Peyer's patch (tissue), 4 donors: ENCODE measurements at places on chromosomes 1 and 21. TPM values are rescaled to one million over a fixed set of nuclear protein-coding genes. Genes with fewer than 3 reads are reported as not detected.

- H3K27ac ChIP-seq: no peak overlapping the region
- H3K27me3 ChIP-seq: no peaks in the 10 kb centered on the region
- no peaks in the 10 kb centered on the region for H3K36me3 ChIP-seq
- H3K4me1 ChIP-seq: no peaks in the 10 kb centered on the region
- DNase-seq: no peak
Observed at GRCh38 chr1:98914547-98914946, 90.1 kb downstream of the PLPPR5 start.

ZBED6 gene
- total RNA-seq: 41.8 TPM

GRCh38 chr1:53249706-53250105 lies 11.4 kb upstream of the MAGOH start:
- no peaks in the 10 kb centered on the region for H3K27me3 ChIP-seq
- no peaks in the 10 kb centered on the region for H3K36me3 ChIP-seq
- DNase-seq: no peak
- H3K4me3 ChIP-seq: no peak overlapping the region

GRCh38 chr1:184418652-184419349 lies 32.0 kb downstream of the C1orf21 start:
- H3K27me3 ChIP-seq: no peaks in the 10 kb centered on the region
- no peaks in the 10 kb centered on the region for H3K4me1 ChIP-seq
- no peak for DNase-seq
- no peak overlapping the region for H3K4me3 ChIP-seq

DNA sequence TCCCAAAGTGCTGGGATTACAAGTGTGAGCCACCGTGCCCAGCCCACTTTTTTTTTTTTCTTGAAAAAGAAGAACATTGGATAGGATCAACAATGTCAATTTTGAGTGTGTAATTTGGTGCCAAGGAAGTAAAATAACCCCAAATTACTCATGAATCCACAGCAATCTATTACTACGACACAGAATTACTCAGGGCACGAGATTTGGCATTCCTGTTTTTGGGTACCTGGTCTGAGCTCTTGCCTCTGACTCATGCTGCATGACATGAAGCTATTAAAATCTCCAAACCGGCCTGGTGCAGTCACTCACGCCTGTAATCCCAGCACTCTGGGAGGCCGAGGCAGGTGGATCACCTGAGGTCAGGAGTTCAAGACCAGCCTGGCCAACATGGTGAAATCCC lies 10.4 kb downstream of the RNF19B start:
- H3K4me1 ChIP-seq: peaks cover 20% of the 10 kb centered on the region
- H3K27ac ChIP-seq: no peak overlapping the region
- H3K4me3 ChIP-seq: no peak overlapping the region
- H3K27me3 ChIP-seq: no peaks in the 10 kb centered on the region
- no peaks in the 10 kb centered on the region for H3K36me3 ChIP-seq

LCE1E gene
- not detected for total RNA-seq

DNA sequence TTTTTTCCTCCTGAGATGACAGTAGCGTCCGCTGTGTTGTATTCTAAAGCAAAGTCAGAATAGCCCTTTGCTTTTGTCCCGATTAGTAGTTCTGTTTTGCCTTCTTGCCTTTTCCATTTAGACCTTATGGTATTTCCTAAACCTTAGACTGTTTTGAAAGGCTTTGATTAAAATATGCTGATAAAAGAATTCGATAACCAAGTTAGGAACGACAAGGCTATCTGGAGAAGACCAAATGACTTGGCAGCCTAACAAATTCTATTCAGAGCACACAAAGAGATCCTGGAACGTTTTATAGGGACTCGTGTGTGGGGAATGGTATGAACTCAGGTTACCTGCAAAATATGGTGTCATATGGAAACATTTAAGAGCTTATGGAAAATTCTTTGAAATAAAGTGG lies 42.9 kb downstream of the NFIA start:
- H3K27ac ChIP-seq: no peak overlapping the region
- H3K4me1 ChIP-seq: no peaks in the 10 kb centered on the region
- H3K27me3 ChIP-seq: no peaks in the 10 kb centered on the region
- no peak for DNase-seq
- no peak overlapping the region for H3K4me3 ChIP-seq

NES gene
- 3.4 TPM for total RNA-seq

GRCh38 chr1:148357037-148357436 lies 126.1 kb downstream of the PPIAL4G start:
- H3K27ac ChIP-seq: no peak overlapping the region
- no peak for DNase-seq
- H3K4me1 ChIP-seq: peaks cover 6% of the 10 kb centered on the region
- no peaks in the 10 kb centered on the region for H3K36me3 ChIP-seq
- H3K4me3 ChIP-seq: no peak overlapping the region
- H3K27me3 ChIP-seq: no peaks in the 10 kb centered on the region

DNA sequence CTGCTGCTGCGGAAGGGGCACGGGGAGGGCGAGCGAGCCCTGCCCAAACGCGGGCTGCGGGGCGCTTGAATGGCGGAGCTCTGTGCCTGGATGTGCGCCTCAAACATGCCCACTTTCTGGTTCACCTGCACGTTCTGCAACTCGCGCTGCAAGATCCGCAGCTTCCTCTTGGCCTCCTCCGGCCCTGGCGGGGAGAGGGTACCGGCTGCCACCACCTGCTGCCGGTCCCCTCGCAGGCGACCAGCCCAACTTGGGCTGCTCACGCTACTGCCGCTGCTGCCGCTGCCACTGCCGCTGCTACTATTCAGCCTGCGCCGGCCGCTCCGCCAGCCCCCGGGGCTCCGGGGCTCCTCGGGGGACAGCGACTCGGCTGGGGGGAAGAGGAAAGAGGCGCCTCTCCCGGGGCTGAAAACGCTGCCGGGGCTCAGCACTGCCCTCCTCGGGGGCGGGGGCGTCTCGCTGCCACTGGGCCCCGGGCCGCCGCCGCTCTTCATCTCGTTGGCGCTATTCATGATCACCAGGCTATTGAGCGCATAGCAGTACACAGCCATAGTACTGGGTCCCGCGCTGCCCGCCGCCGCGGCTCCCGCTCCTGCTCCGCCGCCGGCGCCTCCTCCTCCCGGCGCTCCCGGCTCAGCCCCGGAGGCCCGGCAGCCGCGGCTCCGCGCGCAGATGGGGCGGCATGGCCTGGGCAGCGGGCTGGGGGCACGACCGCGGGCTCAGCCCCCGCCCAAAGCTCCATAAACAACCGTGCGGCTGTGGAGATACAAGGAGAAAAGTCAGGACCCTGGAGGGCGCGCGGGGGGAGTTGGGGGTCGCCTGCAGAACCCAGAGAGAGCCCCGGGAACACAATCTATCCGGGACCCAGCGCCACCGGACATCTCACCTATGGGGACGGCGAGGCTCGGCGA lies 1.9 kb downstream of the ITPKB start:
- H3K36me3 ChIP-seq: no peaks in the 10 kb centered on the region
- no peaks in the 10 kb centered on the region for H3K27me3 ChIP-seq
- peak; percentile 58 for DNase-seq
- peak overlapping the region; percentile 93 for H3K4me3 ChIP-seq
- H3K4me1 ChIP-seq: peaks cover 21% of the 10 kb centered on the region
- H3K27ac ChIP-seq: peak overlapping the region; percentile 86

- no peaks in the 10 kb centered on the region for H3K27me3 ChIP-seq
- no peak overlapping the region for H3K4me3 ChIP-seq
- H3K4me1 ChIP-seq: no peaks in the 10 kb centered on the region
- DNase-seq: no peak
Observed at GRCh38 chr1:71101839-71102376, 21.1 kb upstream of the ZRANB2 start.

DNA sequence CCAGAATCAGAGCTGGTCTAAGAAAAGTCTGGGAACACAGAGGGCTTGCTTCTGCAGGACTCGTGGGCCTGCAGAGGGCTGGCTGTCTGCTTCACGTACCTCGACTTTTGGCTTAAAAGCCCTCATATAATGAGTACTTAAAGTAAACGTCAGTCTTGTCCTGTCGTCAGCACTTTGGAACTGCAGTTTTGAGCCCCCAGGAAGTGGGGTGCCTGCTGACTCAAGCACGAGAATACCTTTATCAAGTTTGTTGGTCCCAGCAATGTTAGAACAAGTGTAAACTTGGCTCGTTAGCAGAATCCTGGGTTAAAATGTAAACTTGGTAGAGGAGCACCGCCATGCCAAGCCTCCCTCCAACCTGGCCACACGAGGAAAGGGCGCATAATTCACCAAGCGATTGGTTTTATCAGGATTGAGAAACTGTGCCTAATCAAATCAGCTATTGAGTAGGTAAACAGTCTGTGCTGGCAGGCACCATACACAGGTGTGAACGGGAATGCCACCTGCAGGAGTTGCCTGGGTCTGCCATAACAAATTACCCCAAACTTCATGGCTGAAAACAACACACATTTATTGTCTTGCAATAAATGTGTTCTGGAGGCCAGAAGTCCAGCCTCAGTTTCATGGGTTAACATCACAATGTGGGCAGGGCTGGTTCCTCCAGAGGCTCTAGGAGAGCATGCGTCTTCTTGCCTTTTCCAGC lies 45.0 kb upstream of the FHAD1 start:
- no peaks in the 10 kb centered on the region for H3K36me3 ChIP-seq
- H3K27me3 ChIP-seq: no peaks in the 10 kb centered on the region
- peak overlapping the region; percentile 23 for H3K4me3 ChIP-seq
- H3K4me1 ChIP-seq: no peaks in the 10 kb centered on the region
- peak overlapping the region; percentile 49 for H3K27ac ChIP-seq

- H3K27me3 ChIP-seq: no peaks in the 10 kb centered on the region
- no peak for DNase-seq
- H3K4me3 ChIP-seq: no peak overlapping the region
- no peak overlapping the region for H3K27ac ChIP-seq
Observed at GRCh38 chr21:16330082-16330907, 600.5 kb downstream of the USP25 start.

DNA sequence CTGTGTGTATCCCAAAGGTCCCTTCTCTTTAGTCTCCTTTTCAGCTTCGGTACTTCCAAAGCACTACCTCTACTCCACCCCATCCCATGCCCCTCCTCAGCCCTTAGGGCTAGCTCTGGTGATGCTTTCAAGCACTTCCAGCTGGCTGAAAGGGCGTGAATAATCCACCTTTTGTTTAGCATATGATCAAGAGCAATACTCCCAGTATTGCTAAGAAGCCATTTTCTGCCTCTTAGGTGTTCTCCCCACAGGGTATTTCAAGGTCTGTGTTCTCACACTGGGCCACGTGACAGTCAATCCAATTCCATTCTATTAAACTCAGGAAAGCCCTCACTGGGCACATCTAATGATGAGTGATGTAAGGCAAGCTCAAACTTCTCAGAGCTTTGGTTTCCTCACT lies 298.5 kb upstream of the PROX1 start:
- H3K27me3 ChIP-seq: no peaks in the 10 kb centered on the region
- no peaks in the 10 kb centered on the region for H3K36me3 ChIP-seq
- no peak for DNase-seq
- no peaks in the 10 kb centered on the region for H3K4me1 ChIP-seq
- H3K4me3 ChIP-seq: no peak overlapping the region
- H3K27ac ChIP-seq: no peak overlapping the region

- H3K4me3 ChIP-seq: peak overlapping the region; percentile 98
- peaks cover 16% of the 10 kb centered on the region for H3K4me1 ChIP-seq
- no peak overlapping the region for H3K27ac ChIP-seq
- H3K27me3 ChIP-seq: no peaks in the 10 kb centered on the region
Observed at GRCh38 chr1:244860914-244861610, 3.3 kb downstream of the HNRNPU start.

DNA sequence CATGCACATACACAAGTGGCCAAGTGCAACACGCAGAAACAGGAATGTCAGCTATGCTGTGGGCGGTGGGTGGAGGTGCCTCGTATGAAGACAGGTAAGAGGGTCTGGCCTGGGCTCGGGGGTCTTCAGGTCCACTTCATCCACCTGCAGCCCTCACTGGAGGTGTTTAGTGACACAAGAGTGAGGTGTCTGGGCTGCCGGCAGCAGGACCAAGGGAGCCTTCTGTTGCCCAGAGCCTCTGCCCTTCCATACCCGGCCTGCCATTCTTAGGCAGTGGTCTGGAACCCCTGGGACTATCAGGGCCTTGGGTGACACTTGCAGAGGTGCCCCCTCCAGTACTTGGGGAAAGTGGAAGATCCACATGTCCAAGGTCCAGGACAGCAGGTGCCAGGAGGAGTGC lies 21.7 kb upstream of the ACTRT2 start:
- no peaks in the 10 kb centered on the region for H3K4me1 ChIP-seq
- H3K27me3 ChIP-seq: no peaks in the 10 kb centered on the region
- H3K36me3 ChIP-seq: no peaks in the 10 kb centered on the region

GRCh38 chr1:226209307-226210059 lies 14.0 kb upstream of the MIXL1 start:
- DNase-seq: no peak
- no peaks in the 10 kb centered on the region for H3K4me1 ChIP-seq
